ENCODE measurements at places on chromosomes 12 and 14.

GRCh38 chr12:26845984-26846383 is 13.0 kb upstream of the ITPR2 start:
- peak; percentile 55 for DNase-seq

- DNase-seq, result no peak
Observed at GRCh38 chr14:96722736-96723135, 74.4 kb upstream of the VRK1 start.

- peak; percentile 30 for DNase-seq
Observed at GRCh38 chr12:30882706-30883105, 43.8 kb upstream of the TSPAN11 start.

DNA sequence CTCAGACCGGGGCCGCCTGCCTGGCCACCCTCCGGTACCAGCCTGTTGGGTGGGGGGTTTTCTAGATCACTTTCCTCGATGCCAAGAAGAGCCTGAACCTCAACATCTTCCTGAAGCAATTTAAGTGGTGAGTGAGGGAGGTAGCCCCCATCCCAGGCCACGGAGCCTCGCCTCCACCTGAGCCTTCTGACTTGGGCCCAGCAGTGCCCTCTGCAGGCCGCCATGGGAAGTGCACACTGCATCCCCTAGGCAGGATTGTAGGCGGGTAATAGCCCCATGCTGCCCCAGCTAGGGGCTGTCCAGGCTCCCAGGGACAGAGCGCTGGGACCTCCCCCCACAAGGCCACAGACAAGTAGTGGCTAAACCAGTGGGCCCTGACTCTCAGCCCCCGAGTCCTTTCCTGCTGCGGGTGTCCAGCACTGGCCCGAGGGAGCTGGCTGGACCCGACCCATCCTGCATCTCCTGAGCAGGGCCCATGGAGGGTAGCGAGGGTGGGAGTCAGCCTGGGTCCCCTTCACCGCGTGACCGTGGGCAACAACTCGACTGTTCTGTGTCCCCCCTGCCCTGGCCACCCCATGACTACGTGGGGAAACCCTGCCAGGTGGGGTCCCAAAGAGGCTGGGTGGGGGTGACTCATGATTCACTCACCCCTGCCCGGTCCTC is 15.3 kb upstream of the ADSS1 start:
- peak; percentile 58 for DNase-seq

DNA sequence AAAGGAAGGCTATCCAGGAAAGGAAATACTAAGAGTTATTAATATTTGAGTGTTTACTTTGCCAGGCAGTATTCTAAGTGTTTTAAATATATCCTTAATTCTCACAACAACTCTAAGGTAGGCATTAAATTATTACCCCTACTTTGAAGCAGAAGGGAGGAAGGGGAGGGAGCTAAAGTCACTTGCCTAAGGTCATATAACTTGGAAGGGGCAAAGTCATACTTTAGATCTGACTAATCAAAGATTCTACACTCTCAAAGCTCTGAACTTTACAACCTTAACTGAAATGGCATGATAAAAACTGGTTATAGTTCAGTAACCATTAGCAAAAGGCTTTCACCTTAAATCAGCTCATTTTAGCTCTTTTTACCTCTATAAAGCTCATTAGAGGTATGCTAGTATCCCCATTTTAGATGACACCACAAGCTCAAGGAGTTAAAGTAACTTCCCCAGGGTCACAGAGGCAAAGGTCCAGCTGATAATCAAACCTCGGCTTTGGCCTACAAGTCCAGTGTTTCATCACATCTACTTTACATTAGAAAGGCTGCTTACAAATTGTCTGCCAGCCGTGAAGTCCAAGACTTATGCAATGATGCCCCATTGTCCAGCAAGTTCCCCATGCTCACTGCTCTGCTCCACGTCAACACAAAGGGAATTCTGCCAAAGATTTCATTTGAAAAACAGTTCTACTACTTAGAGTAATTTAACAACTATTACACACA is 223.9 kb downstream of the MED13L start:
- peak; percentile 94 for DNase-seq

GRCh38 chr14:29037411-29037810 is 270.8 kb downstream of the FOXG1 start:
- DNase-seq, result peak; percentile 62

DNA sequence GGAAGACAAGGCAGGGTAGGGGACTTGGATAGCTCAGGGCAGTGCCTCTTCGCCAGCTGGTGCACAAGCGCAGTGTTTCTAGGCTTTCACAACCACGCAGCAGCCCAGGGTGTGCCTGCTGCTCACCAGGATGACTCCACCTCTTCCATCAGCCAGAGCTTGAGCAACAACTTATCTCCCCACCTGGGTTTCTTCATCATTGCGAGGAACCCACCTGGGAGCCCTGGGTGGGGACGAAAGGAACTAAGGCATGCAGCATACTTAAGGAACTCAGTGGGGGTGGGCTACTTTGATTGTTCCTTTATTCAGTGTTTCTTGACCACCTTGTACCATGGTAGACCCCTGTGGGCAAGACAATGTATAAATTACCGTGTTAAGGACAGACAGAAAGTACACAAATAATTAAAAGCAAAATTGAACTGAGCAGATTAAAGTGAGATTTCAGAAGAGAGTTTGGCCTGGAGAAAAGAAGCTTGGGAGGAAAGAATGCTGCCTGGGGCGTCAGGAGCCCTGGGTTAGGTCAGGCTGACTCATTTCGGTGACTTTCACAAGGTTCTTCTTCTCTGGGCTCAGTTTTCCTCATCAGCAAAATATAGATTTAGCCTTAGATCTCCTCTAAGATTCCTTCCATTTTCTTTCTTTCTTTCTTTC is 22.9 kb downstream of the KRT18 start:
- DNase-seq, result peak; percentile 45

DNA sequence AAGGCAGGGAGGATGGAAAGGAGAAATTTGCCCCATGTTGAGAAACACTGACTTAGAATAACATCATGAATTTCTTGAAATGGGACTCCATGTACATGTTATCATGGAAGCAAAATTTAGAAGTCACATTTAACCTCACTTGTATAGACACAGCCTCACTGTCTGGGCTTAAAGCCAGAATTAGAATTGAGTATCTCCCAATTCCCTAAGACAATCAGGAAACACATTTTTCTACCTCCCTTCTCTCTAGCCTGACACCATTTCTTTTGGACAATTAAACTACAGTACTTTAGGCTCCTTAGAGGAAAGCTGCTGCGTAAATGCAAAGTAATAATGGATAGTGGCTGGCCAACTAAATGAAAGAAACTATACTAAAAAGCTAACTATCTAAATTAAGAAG is 795.5 kb downstream of the C12orf50 start:
- peak; percentile 17 for DNase-seq

Measured in fibroblast of mammary gland (primary cell).